ENCODE measurements at places on chromosomes 12 and 14.

DNA sequence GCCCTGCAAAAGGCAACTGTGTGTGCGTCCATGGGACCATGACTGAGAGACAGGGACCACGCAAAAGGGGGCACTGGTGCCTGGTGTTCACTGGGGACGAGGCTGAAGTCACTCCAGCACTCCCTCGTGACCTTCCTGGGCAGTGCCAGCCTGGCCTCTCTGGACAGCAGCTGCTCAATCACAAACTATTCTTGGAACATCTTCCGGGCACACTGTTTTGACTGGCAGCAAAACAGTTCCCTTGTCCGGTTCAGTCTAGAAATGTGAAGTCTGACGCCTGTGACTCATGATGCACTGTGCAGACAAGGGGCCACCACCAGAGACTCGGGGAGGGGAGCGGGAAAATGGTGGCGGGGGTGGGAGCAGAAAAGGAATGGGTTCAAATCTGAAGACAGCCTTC is 20.8 kb downstream of the SNRNP35 start:
- no peak for DNase-seq

DNA sequence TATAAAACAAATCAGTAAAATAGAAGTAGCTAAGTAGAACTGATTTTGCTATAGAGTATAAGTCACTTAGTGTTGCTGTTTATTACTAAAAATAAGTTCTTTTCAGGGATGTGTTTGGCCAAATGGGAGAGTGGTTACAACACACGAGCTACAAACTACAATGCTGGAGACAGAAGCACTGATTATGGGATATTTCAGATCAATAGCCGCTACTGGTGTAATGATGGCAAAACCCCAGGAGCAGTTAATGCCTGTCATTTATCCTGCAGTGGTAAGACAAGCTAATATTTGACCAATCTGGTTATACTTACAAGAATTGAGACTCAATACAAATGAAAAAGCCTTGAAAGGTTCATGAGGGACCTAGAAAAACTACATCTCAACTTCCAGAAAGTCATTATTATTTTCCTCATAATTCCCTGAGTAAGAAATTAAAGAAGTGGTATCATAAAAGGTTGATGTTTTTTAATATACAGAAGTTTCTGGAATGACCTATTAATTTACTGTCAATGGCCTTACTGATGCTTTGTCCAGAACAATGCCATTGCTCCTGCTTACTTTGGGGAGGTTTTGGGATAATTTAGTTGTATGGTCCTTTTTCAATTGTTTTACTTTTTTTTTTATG is 1.9 kb downstream of the LYZ start:
- DNase-seq: no peak

DNA sequence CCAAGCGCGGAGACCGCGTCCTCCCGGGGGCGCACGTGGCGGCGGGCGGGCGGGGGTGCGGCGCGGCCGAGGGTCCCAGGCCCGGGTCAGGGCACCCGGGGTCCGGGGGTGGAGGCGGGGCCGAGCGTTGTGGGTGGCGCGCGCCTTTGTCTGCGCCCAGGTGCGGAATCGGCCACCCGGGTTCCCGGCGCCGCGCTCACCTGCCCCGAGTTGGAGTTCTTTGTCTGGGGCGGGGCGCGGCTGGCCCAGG is 50.1 kb downstream of the LRCOL1 start:
- no peak for DNase-seq

DNA sequence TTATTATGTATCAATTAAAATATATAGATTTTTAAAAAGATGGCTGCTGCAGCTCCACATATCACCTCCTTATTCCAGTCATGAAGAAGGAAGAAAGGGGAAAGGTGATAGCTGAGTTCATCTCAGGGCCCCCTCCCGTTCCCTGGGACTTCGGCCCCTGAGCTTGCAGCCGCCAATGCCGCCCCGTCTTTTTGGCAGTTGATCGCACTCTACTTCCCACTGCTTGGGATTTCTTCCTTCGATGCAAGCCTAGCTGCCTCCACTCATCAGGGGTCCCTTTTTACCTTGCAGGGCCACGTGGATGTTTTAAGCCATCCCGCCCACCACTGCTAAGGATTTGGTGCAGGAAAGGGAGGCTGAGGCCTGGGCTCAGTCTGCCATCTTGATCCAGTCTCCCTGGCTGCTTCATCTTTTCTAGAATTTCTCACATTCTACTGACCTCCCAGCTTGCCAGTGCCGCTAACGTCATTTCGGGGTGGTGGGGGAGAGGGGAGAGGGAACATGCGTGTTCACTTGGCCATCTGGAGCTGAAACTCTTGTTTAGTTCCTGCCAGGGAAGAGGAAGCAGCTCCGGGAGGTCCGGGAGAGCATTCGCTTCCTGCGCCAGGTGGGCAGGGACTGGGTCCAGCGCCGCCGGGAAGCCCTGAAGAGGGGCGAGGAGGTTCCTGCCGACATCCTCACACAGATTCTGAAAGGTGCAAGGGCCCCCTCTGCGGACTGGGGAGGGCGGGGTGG is 31.3 kb downstream of the CYP46A1 start:
- DNase-seq: no peak

DNA sequence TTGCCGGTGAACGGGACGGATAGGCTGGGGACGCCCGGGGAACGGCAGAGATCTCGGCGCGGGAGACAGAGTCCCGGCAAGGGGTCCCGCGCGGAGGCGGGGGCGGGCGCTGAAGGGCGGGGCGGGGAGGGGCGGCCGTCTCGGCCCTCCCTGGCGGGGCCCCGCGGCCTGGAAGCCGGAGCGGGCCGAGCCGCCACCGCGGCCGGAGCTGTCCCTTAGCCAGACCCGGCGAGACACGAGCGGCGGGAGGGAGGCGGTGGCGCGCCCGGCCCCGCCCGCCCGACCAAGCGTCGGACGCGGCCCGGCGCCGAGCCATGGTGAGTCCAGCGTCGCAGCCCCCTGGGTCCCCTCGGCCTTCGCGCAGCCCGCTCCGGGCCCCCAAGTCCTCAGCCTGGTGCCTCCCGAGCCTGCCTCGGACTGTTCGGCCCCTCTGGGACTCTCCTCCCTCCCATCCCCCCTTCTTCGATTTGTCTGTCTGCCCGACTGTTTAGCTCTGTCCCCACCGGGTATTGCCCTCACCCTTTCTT is at the start of gene ARHGEF40:
Gene ARHGEF40, plus strand, starts transcription at position 222 of the 527 bp plus-strand sequence. Its CDS starts 93 bp downstream, at position 315.
- no peak for DNase-seq

DNA sequence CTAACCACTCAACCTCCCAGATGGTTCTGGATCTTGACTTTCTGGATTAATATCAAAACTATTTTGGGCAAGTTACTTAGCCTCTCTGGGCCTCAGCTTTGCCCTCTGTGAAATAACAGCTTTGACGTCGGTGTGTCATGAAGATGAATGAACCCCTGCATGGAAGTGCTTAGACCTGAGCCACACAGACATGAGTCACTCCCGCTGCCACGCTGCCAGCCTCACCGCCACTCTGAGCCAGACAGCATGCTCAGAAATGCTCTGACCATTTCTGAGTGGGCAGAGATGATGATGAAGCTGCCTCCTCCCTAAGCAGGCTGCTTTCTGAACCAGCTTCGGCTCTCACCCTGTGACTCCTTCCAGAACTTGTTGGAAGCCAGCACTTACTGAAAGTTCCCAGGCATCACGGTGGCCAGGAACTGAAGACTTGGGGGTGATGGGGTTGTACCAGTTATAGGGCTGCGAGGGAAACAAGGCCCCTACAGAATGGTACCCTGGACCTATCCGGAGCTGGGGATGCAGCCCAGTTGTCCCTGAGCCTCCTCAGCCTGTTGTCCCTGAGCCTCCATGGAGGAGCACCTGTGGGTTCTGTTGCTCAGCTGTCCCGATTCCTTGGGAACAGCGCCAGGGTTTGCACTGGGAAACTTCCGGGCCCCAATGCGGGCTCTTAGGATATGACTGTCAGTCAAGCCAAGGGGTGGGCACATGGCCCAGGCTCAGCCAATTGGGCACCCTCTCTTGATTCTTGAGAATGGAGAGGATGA is 2.0 kb upstream of the CCDC197 start:
- no peak for DNase-seq

GRCh38 chr14:86944434-86944833 is 1048.5 kb downstream of the GALC start:
- DNase-seq: no peak

- no peak for DNase-seq
Measured at GRCh38 chr12:48413388-48413787, 59.0 kb upstream of the ANP32D start.

GRCh38 chr14:89578156-89578555 is 161.1 kb upstream of the FOXN3 start:
- no peak for DNase-seq
